ENCODE measurements at places on chromosomes 3 and 15.

DNA sequence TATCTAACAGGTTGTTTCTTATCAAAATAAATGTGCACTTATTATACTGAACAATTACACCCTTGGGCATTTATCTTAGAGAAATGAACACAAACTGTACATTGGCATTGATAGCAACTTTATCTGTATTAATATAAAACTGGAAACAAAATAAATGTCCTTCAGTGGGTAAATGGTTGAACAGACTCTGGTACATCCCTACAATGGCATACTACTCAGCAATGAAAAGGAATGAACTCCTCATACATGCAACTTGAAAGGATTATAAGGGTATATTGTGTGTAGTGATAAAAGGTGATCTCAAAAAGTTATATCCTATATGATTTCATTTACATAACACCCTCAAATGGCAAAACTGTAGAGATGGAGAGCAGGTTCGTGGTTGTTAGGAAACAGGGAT is 23.7 kb upstream of the DLG1 start:
- no peak for DNase-seq

- DNase-seq, result peak; percentile 47
Observed at GRCh38 chr15:40053831-40054604, 15.0 kb upstream of the SRP14 start.

GRCh38 chr3:17258823-17259436 is 374.2 kb downstream of the PLCL2 start:
- DNase-seq, result peak; percentile 51

GRCh38 chr3:160564258-160564911 is 986 bp downstream of the KPNA4 start:
- peak; percentile 54 for DNase-seq

- no peak for DNase-seq
Observed at GRCh38 chr15:82831894-82832600, 22.6 kb downstream of the WHAMM start.

DNA sequence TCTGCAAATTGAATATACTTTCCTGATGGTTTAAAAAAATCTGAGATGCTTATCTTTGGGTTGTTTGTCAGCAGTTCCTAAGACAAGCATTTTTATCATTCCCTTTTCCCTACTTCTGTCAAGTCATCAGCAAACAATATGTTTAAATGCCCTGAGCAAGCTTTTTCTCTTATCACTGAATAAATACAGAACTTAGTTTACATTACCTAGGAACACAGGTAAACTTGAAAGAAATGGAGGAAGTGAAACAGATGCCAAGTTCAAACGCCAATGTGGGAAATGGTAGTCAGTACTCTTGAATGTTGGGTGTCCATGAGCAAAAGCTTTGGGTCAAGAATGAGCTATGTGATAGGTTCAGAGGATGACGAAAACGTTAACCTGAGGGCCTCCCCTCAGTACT is 17.2 kb upstream of the TCAIM start:
- no peak for DNase-seq

GRCh38 chr15:57604507-57604906 is 12.8 kb downstream of the MYZAP start:
- no peak for DNase-seq

GRCh38 chr15:78179906-78180305 is 30.7 kb downstream of the IDH3A start:
- no peak for DNase-seq

DNA sequence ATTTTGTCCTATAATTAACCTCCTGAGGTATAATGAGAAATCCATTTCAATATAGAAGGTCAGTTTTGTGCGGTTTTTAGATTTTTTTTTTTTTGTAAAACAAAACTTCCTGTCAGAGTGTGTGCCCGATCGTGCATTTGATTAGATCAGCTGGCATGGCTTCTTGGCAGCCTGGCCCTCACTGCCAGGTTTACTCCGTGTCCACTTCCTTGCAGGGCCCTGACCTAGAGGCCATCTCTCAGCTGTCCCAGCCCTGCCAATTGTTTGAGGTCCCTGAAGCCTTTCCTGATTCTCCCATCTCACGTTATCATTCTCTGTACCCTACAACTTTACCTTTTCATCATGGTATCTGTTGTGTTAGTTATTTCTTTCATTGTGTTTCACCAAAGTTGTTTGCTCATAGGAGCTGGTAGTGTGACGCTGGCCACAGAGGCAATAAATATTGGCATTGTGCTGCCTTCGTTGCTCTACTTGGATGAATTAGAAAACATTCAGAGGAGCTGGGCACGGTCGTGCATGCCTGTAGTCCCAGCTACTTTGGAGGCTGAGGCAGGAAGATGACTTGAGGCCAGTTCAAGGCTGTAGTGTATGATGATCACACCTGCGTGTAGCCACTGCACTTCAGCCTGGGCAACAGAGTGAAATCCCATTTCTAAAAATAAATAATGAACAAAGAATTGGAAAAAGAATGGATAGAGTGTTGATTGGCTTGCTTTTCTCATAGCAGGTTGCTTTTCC is 202.0 kb downstream of the GHSR start:
- no peak for DNase-seq

DNA sequence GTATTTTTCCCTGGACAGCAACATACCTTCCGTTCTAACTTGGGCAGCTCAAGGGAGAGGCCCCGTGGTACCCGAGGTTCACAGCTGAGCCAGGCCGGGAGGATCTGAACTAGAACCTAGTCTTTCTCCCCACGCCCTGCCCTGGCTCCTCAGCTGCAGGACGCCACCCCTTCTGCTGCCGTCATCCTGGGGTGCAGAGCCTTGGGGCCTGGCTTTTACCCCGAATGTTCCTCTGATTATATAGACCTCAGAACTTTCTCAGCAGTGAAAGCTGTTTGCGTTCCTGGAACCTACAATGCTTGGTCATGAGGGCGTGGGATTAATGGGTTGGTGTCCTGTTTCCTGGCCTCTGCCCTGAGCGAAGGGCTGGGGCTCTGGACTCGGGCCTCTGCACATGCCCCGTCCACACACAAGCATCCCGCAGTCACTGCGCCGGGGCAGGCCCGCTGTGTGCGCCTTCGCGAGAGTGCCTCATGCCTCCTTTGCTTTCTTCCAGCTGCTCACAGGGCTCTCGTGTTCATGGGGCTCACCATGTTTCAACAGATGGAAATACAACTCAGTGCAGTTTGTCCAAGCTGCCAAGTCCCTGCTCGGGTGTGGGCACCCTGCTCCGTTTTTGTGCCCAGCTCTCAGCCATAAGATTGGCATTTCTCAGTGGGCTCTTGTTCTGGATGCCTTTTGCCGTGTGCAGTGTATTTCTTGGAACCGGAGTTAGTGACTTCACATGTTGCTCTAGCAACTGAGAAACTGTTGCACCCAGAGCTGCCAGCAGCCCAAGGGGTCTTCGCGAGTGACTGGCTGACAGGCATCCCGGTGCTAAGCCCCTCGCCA is 20.4 kb downstream of the SYNM start:
- DNase-seq, result no peak

GRCh38 chr15:99997112-99997651 is 263.9 kb upstream of the LYSMD4 start:
- no peak for DNase-seq

DNA sequence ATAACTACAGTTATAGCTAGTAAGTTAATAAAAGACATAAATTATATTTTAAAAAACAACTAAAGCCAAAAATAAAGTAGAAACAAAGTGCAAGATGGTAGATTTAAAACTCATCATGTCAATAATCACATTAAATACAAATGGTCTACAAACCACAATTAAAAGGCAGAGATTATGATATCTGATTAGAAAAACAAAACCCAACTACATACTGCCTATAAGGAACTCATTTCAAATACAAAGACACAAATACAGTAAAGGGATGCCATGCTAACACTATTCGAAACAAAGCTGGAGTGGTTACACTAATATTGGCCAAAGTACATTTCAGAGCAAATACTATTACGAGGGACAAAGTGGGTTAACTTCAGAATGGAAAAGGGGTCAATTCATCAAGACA is 426.5 kb downstream of the SHQ1 start:
- DNase-seq, result no peak

DNA sequence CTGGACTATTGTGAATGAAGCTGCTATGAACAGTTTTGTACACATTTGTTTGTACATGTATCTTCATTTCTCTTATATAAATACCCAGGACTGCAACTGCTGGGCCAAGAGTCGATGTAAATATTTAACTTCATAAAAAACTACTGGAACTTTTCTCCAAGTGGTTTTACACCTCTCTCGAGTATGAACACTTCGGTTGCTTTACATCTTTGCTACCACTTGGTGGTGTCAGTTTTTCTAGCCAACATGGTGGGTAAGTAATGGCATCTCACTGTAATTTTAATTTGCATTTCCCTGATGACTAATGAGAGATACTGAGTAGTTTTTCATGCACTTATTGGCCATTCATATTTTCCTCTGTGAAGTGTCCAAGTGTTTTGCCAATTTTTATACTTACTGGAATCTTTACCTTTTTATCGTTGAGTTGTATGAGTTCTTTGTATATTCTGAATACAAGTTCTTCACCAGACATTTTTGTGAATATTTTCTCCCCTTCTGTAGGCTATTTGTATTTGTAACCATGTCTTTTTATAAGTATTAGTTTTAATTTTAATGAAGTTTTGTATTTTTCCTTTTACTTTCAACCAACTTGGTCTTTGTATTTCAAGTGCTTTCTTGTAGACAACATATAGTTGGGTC is 44.4 kb downstream of the PCOLCE2 start:
- DNase-seq, result peak; percentile 62

- DNase-seq, result no peak
Observed at GRCh38 chr3:99708207-99708745, 69.9 kb downstream of the COL8A1 start.

DNA sequence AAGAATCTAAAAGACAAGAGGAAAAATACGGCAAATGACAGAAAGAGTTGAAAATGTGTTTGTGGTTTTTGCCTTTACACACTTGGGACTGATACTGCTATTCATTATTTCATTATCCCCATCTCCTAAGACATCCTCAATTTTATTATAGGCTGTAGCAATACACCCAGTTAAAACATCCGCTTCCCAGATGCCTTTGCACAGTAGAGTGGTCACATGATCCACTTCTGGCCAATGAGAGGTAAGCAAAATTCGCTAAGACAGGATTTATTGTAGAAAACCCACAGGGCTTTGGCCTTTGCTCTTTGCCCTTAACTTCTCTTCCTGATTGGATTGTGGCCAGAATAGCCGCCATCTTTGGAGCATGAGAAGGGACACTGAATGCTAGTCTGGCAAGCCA is 53.2 kb upstream of the BOC start:
- no peak for DNase-seq

- no peak for DNase-seq
Observed at GRCh38 chr15:68387381-68388143, 44.4 kb downstream of the ITGA11 start.

DNA sequence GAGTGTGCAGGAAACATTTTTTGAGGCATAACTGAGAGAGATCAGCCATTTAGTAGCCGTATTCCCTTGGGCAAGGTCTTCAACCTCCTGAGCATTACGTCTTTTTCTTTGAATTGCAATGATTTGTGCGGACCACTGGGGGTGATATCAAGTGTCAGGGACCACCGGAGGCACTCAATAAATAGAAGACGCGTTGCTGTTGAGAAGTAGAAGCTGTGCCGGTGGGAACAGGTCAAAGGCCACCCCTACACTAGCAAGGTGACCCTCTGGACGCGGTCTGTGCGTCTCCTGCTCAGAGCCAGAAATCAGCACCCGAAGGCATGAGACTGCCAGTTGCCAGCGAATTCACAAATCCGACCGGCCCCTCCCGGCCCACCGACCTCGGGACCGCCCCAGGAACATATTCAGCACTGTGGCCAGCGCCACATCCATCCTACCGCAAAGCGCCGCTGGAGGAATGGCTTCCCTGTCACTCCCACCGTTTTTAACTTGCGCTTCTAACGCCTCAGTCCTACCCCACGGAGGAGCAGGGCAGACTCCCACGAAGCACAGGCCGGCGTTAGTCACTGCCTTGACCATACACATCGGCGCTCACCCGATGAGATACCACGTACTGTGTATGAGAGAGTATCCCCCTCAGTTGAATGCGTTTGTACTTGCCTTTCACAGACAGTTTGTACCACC is 1.4 kb upstream of the GHSR start:
- no peak for DNase-seq

- DNase-seq, result no peak
Observed at GRCh38 chr3:107699682-107700081, 176.9 kb downstream of the BBX start.

- DNase-seq, result no peak
Observed at GRCh38 chr3:29408676-29409075, 127.8 kb downstream of the RBMS3 start.

GRCh38 chr3:99836681-99837080 is 19.0 kb downstream of the CMSS1 start:
- no peak for DNase-seq

DNA sequence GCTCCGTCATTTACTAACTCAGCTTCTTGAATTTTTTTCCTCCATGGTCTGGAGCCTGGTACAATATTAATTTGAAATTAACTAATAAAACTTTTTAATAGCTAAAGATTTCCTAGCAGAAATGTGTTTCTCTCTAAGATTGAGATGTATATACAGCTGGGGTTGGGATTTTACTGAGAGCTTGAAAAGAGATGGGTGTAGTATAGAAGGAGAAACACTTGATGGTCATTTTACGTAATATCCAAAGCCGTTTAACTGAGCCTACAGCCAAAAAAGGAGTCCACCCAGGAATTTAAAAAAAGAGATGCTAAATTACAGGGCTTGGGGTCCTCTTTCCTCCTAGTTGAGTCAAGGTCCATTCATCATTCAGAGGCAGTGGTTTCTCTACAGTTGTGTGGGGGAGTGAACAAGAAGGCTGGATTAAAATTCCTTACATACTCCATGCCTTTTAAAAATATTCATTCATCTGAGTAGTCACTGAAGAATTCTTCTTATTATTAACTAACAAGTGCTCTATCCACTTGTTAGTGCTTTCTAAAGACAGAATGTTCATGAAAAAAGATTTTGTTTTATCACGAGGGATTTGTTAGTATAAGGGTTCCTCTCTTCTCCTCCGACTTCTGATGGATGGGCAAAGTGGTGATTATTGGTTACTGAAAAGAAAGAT is 255.3 kb upstream of the IL12A start:
- no peak for DNase-seq

DNA sequence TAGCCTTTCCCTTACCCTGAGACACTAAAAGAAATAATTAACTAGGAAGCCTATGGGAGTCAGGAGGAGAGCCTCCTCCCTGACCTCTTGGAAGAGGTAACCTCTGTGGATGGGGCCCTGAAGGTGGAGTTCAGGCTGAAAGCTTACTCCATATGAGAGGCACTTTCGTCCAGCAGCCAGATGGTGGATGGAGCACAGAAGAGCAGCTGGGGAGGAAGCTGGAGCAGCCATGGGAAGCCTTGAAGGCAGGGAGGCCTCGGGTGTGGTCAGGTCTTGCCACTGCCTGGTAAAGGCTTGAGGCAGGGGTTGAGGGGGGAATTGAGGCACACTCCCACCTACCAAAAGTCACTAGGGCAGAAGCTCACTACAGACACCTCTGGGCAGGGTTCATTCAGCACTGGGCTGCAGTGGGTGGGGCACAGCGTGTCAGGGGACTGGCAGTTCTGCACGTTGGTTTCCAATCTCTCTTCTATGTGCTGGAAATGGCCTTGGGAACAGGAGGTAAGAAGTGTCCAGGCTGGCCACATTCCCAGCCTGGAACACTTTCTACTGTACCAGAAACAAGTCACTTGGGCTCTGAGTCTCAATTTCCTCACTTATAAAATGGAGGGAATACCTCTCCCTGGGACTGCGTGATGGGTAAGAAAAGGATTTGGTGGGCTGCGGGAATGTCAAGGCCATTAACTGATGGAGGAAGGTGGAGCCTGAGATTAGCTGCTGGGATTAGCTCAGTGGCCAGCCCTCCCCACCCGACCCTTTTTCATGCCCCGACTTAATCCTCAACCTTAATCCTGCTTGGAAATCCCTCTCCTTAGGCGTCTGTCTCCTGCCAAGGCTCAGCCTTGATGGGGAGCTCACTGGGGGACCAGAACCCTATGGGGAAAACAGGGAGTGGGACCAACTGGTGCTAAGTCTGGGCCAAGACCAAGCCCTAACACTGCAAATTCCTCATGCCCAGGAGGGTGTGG is 5.4 kb downstream of the PCBP4 start:
- no peak for DNase-seq

Measured in NB4 (cell line).